ENCODE measurements at places on chromosomes 2 and 18.

DNA sequence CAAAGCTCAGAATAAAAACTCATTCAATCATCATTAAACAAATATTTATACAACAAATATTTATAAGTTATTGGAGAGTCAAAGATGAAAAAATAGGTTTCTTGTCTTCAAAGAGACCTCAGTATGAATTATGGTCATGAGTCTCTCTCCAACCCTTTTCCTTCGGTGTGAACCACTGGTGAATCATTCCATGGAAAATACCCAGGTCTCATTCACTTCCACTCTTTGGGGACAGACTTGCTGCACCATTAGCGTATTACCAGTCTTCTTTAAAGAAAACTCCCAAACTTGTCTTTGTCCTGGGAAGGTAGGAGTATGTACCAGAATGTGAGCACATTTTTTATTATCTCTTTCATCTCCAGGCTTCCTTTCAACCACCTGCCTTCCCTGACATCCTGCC lies 257.4 kb upstream of the RBMS1 start:
- DNase-seq = no peak

GRCh38 chr2:221197225-221197856 lies 374.8 kb downstream of the EPHA4 start:
- DNase-seq = no peak

GRCh38 chr2:147792966-147793617 lies 51.7 kb upstream of the ACVR2A start:
- DNase-seq = no peak

- DNase-seq = no peak
These were observed 469.2 kb upstream of the TNP1 start for GRCh38 chr2:217329023-217329431.

DNA sequence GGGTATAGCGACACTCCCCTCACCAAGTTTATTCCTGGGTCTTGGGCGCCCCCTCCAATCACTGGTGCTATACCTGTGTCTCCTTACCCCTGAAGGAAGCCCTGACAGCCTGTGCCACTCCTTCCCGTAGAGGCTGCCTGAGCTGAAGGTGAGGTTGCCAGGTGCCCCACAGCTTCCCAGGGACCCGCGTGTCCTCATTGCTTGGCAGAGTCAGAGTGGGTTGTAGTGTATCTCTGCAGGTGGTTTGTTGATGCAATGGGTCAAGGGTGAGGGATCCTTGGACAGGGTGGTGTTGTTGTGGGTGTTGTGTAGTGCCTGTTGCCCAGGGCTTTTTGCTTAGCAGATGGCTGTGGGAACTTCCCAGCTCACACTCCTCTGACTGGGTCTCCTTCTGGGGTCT lies 438.7 kb upstream of the FSIP2 start:
- no peak for DNase-seq

DNA sequence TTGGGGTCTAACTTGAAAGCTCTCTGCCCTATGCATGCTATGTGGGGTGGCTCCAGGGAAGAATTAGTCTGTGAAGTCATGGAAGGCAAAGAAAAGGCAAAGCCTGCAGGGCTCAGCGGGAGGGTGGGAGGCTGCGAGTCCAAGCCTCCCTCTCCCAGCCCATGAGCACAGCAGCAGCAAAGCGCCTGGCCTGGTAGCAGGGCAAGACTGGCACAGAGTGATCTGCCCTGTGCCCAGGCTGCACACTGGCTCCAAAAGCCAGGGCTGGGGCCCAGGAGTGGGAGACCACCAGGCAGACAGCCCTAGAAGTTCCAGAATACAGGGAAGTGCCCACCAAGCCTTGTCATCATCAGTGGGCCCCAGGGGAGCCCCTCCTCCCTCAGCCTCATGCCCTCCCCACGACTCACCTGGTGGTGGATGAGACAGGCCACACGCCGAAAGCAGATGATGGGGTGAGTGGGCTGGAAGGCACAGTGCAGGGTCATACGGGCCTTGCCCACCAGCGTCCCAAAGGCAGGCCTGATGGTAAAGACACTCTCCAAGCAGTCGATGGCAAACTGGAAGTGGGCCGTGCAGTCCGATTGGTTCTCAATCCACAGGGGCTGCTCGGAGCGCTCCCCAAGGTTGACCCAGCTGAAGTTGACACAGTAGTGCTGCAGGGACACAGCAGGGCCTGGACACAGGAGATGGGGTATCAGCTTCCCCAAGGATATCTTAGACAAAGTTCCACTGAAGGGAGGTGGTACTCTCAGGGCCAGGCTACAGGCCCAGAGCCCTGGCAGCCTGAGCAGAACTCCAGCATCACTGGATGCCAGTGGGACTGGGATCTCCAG lies 12.1 kb downstream of the CFAP65 start:
- no peak for DNase-seq

DNA sequence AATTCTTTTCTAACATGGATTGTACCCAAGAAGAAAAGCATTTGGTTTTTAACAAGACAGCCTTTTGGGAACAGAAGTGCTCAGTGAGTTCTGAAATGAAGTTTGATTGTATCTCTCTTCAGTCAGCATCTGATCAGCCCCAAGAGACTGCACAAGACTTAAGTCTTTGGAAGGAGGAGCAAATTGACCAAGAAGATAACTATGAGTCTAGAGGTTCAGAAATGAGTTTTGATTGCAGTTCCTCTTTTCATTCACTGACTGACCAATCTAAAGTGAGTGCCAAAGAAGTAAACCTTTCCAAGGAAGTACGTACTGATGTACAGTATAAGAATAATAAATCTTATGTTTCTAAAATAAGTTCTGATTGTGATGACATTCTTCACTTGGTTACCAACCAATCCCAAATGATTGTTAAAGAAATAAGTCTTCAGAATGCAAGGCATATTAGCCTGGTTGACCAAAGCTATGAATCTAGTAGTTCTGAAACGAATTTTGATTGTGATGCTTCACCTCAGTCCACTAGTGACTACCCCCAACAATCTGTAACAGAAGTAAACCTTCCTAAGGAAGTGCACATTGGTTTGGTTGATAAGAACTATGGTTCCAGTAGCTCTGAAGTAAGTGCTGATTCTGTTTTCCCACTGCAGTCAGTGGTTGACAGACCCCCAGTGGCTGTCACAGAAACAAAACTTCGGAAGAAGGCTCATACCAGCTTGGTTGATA lies 31.2 kb downstream of the ZDBF2 start:
- DNase-seq = no peak

GRCh38 chr18:56108478-56109367 lies 520.7 kb upstream of the TCF4 start:
- DNase-seq = no peak

GRCh38 chr2:240819858-240820606 lies at the start of gene KIF1A:
KIF1A (minus strand) TSS chr2:240820219; CDS start chr2:240797752, 22,467 bp downstream.
- no peak for DNase-seq
